Lung microvascular endothelial cell (primary cell): ENCODE measurements at places on chromosomes 13 and 19. TPM values are rescaled to one million over a fixed set of nuclear protein-coding genes. Genes with fewer than 3 reads are reported as not detected.

DNA sequence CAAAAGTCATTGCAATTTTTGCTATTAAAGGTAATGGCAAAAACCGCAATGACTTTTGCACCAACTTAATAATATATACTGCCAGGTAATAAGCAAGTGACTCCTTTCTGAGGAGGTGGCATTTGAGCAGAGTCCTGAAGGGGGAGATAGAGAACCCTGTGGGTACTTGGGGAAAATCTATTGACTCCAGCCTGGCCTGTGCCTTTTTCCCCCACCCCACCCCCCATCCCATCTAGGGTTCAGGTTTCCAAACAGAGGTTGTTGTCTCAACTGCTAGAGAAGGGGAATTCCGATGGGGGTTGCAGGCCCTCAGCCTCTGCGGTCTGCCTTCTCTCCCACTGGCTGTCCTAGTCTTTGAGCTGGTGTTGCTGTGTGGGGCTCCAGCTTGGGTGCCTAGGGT is 11.5 kb downstream of the S1PR2 start:
- no peak for DNase-seq

SHANK1 gene
- total RNA-seq: 0.22 TPM in 1 of 2 replicates, not detected in the other

GRCh38 chr13:68697551-68697950 is 1410.1 kb upstream of the ATXN8OS start:
- no peak for DNase-seq

DNA sequence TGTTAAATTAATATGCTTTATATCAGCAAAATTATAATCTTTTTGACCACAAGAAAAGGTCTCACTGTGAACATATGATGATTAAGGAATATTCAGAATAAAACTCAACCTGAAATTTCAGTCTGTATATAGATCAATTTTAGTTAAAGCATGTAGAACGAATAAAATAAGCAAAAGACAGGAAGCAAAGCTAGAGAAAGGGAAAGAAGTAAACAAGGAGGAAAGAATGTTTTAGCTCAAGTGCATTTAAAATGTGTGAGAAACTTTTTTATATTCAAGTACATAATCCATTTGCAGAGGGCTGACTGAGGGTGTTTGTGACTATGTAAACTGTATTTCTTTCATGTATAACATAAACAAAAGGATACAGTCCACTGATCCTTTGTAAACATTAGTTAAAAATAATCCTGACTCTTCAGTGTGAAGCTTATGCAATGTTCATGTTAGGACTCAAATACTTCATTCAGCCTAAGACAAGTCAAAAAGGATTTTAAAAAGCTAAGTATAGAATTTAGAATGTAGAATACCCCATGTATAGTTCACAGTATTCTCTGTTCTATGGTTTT is 472.1 kb downstream of the DIAPH3 start:
- peak; percentile 2 for DNase-seq

GRCh38 chr13:102697264-102697663 is 2.4 kb upstream of the METTL21C start:
- no peak for DNase-seq

ANKRD24 gene
- 0.22 and 0.40 TPM in 2 replicates for total RNA-seq

SOX1 gene
- total RNA-seq: not detected in 2 replicates

APBA3 gene
- 9.2 and 20.6 TPM in 2 replicates for total RNA-seq

APC2 gene
- total RNA-seq: under 0.01 TPM in 2 replicates

DNA sequence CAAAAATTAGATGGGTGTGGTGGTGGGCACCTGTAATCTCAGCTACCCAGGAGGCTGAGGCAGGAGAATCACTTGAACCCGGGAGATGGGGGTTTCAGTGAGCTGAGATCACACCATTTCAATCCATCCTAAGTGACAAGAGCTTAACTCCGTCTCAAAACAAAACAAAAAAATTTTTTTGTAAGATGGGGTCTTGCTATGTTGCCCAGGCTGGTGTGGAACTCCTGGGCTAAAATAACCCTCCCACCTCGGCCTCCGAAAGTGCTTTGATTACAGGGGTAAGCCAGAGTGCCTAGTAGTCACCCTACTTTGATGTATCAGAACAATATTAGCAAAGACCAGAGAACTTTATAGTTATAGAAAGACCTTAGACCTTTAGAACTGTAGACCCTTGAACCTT is 7.9 kb downstream of the SPTBN4 start:
- DNase-seq: no peak

ICAM4 gene
- total RNA-seq: 0.22 TPM in 1 of 2 replicates, not detected in the other

- no peak for DNase-seq
Measured at GRCh38 chr19:16585808-16586476, 13.7 kb upstream of the SLC35E1 start.

GRCh38 chr19:58181902-58182576 is 822 bp upstream of the ZNF274 start:
- peak; percentile 59 for DNase-seq

DNA sequence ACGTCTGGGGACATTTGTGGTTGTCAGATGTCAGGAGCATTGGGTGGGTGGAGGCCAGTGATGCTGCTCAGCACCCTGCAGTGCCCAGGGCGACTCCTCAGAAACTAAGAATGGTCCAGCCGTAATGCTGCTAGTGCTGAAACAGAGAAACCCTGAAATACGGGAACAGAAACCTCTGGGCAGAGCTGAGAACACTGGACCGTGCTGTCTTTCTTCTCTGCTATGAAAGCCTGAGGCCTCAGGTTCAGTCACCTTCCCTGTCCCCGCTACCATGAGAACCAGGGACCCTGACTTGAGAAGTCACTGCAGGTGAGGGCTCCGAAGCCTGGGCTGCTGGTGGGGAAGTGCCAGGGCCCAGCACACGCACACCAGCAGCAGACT is 13.4 kb downstream of the CAPS start:
- no peak for DNase-seq

TEX101 gene
- total RNA-seq: not detected in 2 replicates

GRCh38 chr13:29679396-29680053 is 84.0 kb upstream of the SLC7A1 start:
- DNase-seq: peak; percentile 48

PEAK3 gene
- total RNA-seq: under 0.01 and 0.20 TPM in 2 replicates

DNA sequence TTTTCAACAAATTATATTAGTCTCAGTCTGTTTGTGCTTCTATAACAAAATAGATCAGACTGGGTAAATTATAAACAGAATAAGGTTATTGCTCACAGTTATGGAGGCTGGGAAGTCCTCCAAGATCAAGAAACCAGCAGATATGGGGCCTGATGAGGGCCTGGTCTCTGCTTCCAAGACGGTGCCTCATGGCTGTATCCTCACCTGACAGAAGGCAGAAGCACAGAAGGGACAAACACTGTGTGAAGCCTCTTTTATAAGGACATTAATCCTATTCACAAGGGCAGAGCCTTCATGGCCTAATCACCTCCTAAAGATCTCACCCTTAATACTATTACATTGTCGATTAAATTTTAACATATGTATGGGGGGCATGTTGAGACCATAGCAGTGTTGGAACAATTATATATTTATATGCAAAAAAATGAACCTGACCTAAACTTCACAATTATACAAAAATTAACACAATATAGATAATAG is 12.7 kb downstream of the F10 start:
- DNase-seq: no peak
